ENCODE measurements at places on chromosomes 16 and 17.

- DNase-seq: peak; percentile 57
Measured at GRCh38 chr17:45428050-45428617, 4.5 kb downstream of the ARHGAP27 start.

DNA sequence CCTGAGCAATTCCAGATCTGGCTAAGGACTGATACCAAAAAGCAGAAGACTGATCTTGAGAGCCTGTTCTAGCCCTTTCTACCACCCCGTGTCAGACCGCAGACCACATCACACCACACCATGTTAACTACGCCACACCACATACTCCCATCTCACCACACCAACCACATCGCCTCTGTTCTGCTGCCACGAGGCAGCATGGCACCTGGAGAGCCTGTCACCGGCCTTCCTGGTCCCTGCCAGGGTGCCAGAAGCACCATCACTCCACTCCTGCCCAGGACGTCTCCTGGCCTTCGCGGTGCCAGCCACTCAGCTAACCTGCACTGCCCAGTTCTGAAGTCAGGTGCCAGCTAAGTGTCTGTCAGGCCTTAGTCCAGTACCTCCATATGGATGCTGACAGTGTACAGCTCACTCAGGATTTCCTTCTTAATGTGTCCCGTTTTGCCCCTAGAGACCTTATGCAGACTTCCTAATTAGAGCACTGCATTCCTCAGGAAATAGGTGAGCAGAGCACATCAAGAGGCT is 37.2 kb upstream of the BCAR1 start:
- no peak for DNase-seq

GRCh38 chr17:62807812-62808575 is at the start of gene MARCHF10:
Gene MARCHF10, minus strand, starts transcription at chr17:62808314. Its CDS starts 6,579 bp downstream, at chr17:62801735.
- DNase-seq: no peak

- no peak for DNase-seq
Measured at GRCh38 chr17:48520631-48521079, 10.2 kb downstream of the HOXB1 start.

GRCh38 chr16:89122322-89122851 is 28.7 kb downstream of the ACSF3 start:
- peak; percentile 25 for DNase-seq

DNA sequence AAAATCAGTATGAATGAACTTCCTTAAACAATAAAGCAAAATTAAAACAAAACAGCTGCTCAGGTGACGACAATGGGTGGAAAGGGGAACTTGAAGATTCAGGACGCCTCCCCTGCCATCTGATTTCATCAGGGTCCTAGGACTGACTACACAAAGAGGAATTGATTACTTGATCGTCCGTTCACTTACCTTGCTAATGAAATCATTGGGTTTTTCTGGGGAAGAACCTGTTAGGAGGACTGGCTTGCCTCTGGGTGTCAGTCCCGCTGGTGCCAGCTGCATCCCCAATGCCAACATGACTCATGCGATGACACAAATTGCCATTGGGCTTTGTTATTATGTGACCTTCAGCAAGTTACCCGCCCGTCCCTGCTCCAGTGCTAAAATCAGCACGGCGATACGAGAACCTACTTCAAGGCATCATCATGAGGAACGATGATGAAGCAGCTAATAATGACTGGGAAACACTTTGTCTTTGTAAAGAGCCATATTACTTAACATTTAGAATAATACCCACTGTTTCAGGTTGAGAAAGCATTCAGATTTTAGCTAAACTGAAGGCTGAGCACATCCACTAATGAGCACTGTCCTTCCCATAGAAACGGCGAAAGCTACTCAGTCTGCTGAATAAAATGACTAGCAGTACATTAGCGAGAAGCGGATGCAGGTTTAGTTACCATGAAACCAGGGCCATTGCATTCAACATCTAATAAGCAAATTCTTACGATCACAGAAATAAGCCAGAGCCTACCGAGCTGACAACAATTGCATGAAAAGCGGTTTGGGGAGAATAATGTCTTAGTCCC is 139.4 kb downstream of the ZFHX3 start:
- no peak for DNase-seq

GRCh38 chr17:29100296-29100695 is 57.4 kb downstream of the PIPOX start:
- DNase-seq: no peak

DNA sequence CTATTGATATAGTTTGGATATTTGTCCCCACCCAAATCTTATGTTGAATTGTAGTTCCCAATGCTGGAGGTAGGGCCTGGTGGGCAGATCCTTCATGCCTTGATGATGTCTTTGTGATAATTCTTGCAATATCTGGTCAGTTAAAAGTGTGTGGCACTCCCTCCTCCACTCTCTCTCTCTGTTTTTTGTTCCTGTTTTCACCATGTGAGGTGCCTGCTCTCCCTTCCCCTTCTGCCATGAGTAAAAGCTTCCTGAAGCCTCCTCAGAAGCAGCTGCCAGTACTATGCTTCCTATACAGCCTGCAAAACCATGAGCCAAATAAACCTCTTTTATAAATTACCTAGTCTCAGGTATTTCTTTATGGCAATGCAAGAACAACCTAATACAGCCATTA is 47.3 kb downstream of the TOM1L2 start:
- no peak for DNase-seq

Data from right lung (tissue), 10 donors.